ENCODE measurements at places on chromosomes 7 and 10.

GRCh38 chr10:63369711-63370110 is 96.1 kb downstream of the JMJD1C start:
- DNase-seq, result no peak

- no peak for DNase-seq
Observed at GRCh38 chr7:84138411-84138810, 56.2 kb downstream of the SEMA3A start.

GRCh38 chr10:70912556-70912955 is 24.2 kb upstream of the PCBD1 start:
- DNase-seq, result no peak

- DNase-seq, result no peak
Observed at GRCh38 chr7:47647181-47647917, 65.4 kb upstream of the TNS3 start.

- DNase-seq, result no peak
Observed at GRCh38 chr10:26474026-26474425, 35.9 kb downstream of the APBB1IP start.
